Cardiac septum (tissue), 1 donor: ENCODE measurements at places on chromosomes 4 and X.

DNA sequence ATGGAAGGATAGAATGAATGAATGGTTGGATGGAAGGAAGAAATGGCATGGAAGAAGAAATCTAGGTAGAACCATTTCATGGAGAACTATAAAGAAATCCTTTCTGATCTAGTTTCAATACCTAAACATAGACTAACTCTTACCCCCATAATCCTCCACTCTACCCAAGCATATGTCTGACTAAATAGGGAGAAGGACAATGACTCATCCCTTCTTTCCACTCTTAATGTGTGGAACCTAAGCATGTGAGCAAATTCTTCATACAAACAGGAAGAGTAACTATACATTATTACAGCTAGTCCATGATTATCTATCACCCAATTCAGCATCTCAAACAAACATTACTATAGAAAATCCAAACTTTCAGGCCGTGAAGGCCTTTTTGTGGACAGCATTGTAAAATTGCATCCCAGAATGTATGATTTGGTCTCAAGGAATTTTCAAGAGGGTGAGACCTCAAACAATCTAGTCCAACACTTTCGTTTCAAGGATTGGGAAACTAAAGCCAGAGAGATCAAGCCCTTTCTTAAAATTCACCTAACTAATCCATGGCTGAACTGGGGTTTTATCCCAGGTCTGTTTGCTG is 11.2 kb downstream of the C1QTNF7 start:
- no peak for DNase-seq

DNA sequence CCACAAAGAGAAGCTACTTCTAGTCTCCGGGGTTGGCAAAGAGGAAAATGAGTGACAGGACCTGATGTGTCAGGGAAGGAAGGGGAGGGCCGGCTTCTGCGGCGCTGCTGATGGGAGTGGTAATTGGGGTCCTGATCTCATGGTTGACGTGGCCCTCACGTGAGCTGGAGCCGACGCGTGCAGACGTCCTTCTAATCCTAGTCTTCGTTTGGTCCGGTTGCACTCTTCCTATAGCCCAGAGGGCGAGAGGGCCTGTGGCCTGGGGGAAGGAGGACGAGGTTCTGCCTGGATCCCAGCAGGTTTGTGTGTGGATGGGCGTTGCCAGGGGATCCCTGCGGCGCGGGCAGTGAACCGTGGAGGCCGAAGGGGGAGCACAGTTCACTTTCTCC is at the start of gene ARMCX1:
Gene ARMCX1, plus strand, starts transcription at position 186 of the 389 bp plus-strand sequence. CDS start 2,384 bp downstream, outside the sequence.
- peak; percentile 87 for DNase-seq

GRCh38 chrX:139113708-139114107 is 402.2 kb upstream of the FGF13 start:
- DNase-seq = no peak

DNA sequence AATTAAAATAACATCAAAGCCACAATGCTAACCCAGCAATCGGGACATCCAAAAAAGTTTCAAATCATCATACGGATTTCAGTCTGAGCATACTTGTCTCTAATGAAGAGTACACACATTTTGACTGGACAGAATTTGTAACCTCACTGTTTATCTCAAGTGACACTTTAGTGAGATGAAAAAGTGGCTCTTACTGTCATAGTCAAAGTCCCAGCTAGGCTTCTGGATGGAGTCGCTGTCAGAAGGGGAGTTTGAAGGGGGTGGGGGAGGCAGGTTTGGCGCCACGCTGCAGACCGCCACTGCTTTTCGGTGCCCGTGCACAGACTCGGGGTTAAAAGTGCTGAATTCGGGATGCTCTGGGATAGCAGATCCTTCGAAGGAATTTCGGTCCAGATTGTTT is 41.0 kb upstream of the MTNR1A start:
- no peak for DNase-seq

- no peak for DNase-seq
Observed at GRCh38 chrX:40809210-40809609, 73.9 kb upstream of the MED14 start.

GRCh38 chr4:143559757-143560147 is 46.2 kb downstream of the SMARCA5 start:
- DNase-seq = no peak
